GM04503 (cell line): ENCODE measurements at places on chromosomes 1 and 21.

GRCh38 chr21:45003331-45004058 lies 63.7 kb downstream of the SLX9 start:
- no peak for DNase-seq

DNA sequence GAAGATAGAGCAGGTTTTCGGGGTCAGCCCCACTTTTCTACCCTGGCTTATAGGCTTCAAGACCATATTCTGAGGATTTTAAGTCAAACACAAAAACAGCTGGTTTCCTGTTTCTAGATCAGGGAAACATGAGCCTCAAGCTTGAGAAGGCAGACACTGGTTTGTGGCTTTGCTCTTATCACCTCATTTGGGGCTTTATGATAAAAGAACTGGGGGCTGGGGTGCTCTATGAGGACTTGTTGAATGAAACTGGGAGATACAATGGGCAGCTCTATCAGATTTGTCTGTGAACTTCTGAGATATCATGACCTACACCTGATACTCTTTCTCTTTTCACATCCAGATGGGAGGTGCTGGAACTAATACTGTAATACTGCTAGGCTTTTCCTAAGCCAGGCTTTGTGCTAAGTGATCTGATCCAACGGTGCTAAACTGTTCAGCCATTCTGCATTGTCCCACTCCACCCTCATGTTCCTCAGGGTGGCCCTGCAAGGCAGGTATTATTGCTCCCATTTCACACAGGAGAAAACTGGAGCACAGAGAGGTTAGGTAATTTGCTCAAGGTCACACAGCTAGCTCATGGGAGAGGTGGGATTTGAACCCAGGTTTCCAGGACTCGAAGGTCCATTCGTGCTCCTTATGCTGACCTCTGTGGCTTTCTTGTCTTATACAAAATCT lies 6.6 kb downstream of the AJAP1 start:
- DNase-seq = no peak

- no peak for DNase-seq
These were observed 11.2 kb upstream of the SLAMF9 start for GRCh38 chr1:159965263-159965662.

GRCh38 chr1:38586993-38587646 lies 272.5 kb downstream of the RRAGC start:
- DNase-seq = no peak

GRCh38 chr1:154951901-154952657 lies 3.8 kb downstream of the PBXIP1 start:
- no peak for DNase-seq

- no peak for DNase-seq
These were observed 131.0 kb downstream of the TRIM33 start for GRCh38 chr1:114379987-114380386.

GRCh38 chr1:232381394-232382100 lies 248.4 kb downstream of the SIPA1L2 start:
- no peak for DNase-seq

DNA sequence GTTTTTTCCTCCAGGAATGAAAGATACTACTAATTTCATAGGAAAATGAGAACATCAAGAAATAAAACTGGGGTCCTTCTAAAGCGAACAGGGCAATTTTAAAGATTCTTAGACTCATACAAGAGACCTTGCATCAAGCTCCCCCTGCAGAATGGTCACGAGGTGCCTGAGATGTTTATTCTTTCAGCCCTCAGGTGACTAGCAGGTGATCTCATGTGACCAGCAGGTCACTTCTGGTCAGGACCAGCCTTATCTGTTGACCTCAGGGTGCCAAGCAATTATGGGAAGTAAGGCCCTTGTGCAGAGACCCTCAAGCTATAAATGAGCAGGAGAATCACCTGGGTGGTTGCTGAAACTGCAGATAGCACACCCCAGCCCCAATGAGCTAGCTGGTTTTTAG lies 20.6 kb upstream of the TMEM51 start:
- no peak for DNase-seq

- DNase-seq = no peak
These were observed 1.2 kb upstream of the HPCAL4 start for GRCh38 chr1:39692152-39693074.

GRCh38 chr1:163094182-163094581 lies 25.0 kb downstream of the RGS4 start:
- DNase-seq = no peak

GRCh38 chr1:84257617-84258016 lies 43.9 kb upstream of the SAMD13 start:
- no peak for DNase-seq

- DNase-seq = no peak
These were observed 107.8 kb downstream of the NME7 start for GRCh38 chr1:169259816-169260215.

GRCh38 chr1:154433161-154433764 lies 28.1 kb downstream of the IL6R start:
- no peak for DNase-seq

DNA sequence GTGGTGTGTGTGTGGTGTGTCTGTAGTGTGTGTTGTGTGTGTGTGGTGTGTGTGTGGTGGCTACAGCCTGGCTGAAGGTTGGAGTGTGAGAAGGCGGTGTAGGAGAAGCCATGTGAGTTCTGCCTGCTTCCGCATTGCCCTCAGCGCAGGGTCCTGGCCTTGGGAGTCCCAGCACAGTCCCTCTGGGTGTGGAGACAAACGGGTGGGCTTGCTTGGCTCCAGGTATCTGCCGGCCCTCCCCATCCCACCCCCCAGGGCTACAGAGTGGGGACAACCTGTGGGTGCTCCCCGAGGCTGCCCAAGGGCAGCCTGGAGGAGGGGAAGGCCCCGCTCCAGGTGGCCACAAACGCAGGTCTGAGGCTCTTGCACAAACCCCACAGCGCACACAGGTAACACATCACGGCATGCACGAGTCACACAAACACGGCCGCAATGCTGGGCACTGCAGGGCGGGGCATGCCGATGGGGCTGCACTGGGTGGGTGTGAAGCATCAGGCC lies 31.7 kb upstream of the ADARB1 start:
- no peak for DNase-seq

GRCh38 chr1:229087339-229087738 lies 183.6 kb upstream of the RAB4A start:
- DNase-seq = no peak

- DNase-seq = no peak
These were observed 3.8 kb upstream of the ATP6V1G3 start for GRCh38 chr1:198544265-198544664.

GRCh38 chr1:112706505-112707220 lies at the start of gene RHOC:
TSS of gene RHOC (minus strand) at chr1:112707127. CDS start at chr1:112703799, 3,328 bp downstream.
- no peak for DNase-seq

DNA sequence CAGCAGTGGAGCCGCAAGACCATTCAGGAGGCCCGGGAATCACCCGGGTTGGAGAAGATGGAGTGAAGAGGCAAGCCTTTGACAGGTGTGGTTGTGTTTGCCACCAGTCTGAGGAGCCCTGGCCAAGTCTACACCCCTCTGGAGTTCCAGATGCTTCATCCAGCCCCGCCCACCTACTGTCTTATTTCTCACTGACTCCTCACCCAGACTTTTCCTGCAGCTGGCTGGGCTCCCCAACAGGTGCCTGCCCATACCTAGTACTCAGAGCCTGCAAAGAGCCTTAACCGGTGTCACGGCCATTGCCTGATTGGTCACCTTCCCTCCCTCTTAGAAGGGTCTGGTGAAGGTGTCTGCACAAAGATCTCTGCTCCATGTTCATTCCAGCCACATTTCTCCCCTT lies 16.0 kb downstream of the SLC9A1 start:
- DNase-seq = no peak

DNA sequence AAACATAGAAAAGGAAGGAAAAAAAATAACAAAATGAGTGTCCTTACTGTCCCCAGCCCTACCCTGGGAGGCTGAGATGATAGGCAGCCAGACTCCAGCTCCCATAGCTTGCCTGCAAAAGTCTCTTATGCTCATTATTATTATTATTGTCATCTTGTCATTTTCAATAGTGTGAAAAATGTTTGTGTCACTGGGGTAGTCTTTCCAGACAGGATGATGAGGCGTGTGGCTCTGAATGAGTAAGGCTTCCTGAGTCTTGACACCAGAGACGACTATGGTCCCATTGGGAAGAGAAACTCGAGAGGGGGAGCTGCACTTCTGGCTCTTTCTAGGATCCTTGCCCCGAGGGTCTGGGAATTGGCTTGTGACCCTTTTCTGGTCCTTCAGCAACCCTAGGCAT lies 1.1 kb upstream of the CYB561D1 start:
- DNase-seq = no peak

- DNase-seq = no peak
These were observed 93.0 kb upstream of the TTC34 start for GRCh38 chr1:2894381-2895041.
